ENCODE measurements at places on chromosomes 5 and 9.
A peak's percentile ranks its signal among the peaks of the same experiment; 100 is the strongest.

DNA sequence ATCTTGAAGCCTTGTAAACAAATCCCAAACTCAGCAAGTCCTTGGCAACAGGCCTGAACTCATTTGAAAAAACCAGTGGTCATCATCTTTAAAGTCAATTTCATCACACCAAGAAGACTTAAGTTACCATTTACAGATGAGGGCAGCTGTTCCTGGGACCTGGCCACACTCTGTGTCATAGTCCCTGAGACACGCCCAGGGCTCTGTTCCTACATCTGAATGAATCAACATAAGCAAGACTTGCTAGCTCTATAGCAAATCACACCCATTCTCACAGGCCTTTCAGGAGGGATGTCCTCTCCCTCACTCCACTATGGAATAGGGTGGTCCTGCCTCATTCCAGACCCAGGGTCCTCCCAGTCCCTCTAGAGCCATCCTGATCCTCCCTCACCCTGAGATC lies 142.8 kb downstream of the NSG2 start:
- no peak for DNase-seq

DNA sequence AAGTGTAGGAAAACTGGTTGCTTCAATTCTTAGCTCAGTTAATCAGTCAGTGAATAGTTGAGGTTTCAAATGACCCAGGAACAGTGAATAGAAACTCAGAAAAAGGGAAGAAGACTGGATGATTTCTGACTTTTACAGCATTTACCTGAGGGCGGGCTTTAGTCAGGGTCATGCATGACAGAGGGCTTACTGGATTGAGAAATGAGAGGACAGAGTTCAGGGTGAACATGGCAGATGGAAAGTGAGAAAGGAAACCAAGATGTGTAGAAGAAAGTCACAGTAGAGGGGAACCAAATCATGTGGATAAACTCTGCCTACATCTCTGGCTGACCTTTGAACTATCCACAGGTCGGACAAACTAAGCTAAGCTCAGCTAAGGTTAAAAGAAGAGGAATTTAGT lies 596.0 kb downstream of the SEMA5A start:
- DNase-seq, result no peak

GRCh38 chr5:31531543-31531887 lies 378 bp downstream of the DROSHA start:
- no peak for DNase-seq

- no peak for DNase-seq
Observed at GRCh38 chr5:1040571-1040970, 32.0 kb downstream of the NKD2 start.

DNA sequence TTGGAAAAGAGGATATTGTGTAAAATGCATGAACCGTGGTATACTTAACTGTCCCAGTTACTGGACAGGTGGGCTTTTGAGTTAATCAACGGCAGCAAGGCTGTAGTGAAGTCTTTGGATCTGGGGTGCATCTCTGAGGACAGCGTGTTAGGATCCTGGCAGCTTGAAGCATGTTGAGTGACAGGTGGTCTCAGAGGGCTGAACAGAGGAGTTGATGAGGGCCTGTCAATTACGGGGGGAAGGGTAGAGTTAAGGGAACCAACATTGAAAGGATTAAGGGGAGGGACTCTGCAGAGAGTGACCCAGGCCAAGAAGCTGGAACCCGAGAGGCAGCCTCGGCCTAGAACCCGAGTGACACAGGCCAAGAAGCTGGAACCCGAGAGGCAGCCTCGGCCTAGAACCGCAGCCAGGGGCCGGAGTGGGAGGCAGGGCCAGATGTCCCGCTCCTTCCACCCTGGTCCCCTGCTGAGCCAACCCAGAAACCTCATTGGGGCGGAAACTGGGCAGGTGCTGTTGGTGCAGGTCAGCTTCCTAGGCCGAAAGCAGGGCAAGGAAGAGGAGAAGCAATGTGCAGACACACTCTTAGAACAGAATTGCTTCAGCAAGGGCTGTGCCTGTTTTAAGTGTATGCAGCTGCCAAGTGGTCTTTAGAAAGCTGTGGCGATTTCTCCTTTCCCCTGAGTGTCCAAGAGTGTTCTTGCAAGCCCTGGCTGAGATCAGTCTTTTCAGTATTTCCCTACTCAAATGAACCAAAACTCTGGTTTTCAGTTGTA lies 62.0 kb downstream of the ANKRD33B start:
- no peak for DNase-seq

DNA sequence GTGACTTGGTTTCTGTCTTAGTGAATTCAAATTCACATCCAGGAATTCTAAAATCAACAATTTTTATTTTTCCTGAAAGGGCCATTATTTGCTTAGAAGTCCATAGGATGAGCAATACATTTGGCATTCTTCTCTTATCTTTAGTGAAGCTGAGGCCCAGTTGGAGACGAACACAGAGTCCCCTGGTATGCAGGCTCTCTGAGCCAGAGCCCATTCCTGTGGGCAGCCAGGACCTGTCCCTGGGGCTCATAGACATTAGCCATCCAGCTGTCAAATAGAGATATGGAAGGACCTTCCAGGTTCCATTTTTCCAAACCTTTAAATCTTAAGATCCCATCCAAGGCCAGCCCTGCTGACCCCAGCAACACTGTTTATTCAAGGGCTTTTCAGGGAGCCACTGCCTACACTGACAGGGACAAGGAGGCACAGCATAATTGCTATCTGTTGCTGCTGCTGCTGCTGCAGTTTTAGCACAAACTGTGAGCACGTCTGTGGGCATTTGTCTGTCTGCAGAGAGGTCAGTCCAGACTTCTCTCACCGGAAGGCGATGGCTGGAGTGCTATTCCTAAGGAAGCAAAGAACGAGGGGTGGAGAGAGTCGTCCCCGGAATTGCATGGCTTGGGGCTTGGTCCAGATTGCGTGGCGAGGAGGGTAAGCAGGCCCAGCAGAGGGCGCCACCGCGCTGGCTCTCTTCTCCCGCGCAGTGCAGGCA lies 639.0 kb downstream of the CCDC171 start:
- DNase-seq, result no peak

- DNase-seq, result no peak
Observed at GRCh38 chr5:41770799-41771198, 99.4 kb downstream of the OXCT1 start.

- no peak for DNase-seq
Observed at GRCh38 chr5:143889986-143890385, 78.0 kb downstream of the HMHB1 start.

DNA sequence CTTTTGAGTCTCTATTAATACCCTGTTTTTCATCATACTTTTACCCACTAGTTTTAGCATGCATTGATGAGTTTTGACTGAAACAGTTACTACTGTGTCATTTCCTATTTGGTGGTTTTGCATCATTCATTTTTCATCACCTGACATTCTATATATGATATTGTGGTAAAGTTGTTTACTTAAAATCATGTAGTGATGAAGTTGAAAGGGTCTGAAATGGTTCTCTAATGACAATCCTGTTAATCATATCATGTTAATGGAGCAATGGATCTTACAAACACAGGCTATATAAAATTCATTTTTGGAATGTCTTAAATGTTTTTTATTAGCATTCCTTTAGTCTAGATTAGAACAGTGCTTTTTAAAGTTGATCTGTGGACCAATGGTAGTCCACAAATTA lies 84.1 kb downstream of the ERBIN start:
- DNase-seq, result no peak

- DNase-seq, result no peak
Observed at GRCh38 chr9:137276473-137277328, 825 bp upstream of the TOR4A start.

DNA sequence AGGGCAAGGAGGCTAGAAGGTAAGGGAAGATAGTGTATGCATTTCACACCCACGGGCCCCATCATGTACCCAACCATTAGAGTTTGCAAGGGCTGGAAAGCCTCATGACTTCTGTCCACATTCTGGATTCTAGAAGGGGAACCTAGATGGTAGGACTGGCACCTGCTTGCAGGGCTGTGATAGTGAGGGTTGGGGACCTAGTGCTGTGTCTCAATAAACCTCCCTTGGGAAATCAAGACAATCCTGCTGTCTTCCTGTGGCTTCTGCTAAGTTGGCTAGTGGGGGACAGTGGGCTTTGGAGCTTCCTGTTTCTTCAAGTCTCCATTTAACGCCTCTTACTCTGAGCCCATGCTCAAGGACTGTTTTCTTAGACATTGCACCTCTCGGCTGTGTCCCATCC lies 43.6 kb upstream of the SYNPO start:
- no peak for DNase-seq

- peak; percentile 44 for DNase-seq
Observed at GRCh38 chr9:124297551-124297901, 39.8 kb downstream of the NEK6 start.
